ENCODE measurements at places on chromosomes 2 and 18.

GRCh38 chr2:213306316-213306942, 22.2 kb downstream of the SPAG16 start:
- DNase-seq, result no peak

- DNase-seq, result no peak
Observed at GRCh38 chr2:66541646-66542045, 106.7 kb downstream of the MEIS1 start.

GRCh38 chr2:128513116-128513960, 194.7 kb upstream of the HS6ST1 start:
- DNase-seq, result no peak

- DNase-seq, result no peak
Observed at GRCh38 chr18:6866552-6867085, 137.1 kb downstream of the ARHGAP28 start.

DNA sequence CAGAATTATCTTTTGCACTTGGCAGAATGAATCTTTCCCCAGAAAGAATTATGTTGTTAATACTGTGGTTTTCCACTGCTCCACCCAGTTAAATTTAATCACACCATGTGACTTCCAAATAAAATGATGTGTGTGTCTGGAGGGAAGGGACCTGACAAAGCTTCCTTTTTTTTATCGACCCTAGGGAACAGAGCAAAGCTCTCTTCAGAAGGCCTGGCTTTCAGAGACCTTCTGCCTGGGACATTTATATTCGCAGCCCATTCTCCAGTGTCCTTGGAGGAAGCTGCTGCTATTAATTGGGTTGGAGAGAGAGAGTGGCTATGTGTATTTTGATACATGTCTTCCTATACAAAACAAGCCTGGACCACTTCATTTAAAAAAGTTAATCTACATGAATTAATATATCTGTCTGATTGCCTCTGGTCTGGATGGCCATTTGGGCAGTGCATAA, 233.7 kb downstream of the PRKCE start:
- no peak for DNase-seq

- no peak for DNase-seq
Observed at GRCh38 chr2:167423731-167424130, 535.5 kb downstream of the XIRP2 start.

- no peak for DNase-seq
Observed at GRCh38 chr2:32210767-32211408, 45.2 kb downstream of the SLC30A6 start.

- no peak for DNase-seq
Observed at GRCh38 chr2:37632310-37632709, 39.1 kb downstream of the CDC42EP3 start.
